ENCODE measurements at places on chromosomes 7 and 10. TPM values are rescaled to one million over a fixed set of nuclear protein-coding genes. Genes with fewer than 3 reads are reported as not detected.

Gene CALCR
- total RNA-seq = 0.07 TPM

Gene GARIN1A
- 1.9 TPM for total RNA-seq

Gene HTRA1
- total RNA-seq = 9.0 TPM

Gene COL13A1
- 9.5 TPM for total RNA-seq

Gene CDNF
- 1.1 TPM for total RNA-seq
